ENCODE measurements at places on chromosomes 2 and 18.

- DNase-seq = no peak
These were observed 302.2 kb downstream of the CNTNAP5 start for GRCh38 chr2:124327303-124327702.

DNA sequence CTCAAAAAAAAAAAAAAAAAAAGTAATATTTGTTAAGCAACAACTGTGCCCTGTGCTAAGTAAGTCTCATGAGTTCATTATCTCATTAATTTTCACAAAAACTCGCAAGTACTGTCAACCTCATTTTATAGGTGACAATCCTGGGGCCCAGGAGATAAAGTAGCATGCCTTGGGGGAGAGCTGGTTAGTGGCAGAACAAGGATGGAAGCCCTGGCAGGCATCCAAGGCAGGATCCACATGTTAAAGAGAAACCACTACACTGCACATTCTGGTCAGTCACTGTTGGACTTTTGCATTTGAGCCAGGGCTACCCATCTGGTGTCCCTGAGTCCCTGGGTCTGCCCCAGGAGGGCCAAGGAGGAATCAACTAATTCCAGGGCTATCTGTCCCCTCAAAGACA lies 54.6 kb downstream of the ZFP36L2 start:
- no peak for DNase-seq

DNA sequence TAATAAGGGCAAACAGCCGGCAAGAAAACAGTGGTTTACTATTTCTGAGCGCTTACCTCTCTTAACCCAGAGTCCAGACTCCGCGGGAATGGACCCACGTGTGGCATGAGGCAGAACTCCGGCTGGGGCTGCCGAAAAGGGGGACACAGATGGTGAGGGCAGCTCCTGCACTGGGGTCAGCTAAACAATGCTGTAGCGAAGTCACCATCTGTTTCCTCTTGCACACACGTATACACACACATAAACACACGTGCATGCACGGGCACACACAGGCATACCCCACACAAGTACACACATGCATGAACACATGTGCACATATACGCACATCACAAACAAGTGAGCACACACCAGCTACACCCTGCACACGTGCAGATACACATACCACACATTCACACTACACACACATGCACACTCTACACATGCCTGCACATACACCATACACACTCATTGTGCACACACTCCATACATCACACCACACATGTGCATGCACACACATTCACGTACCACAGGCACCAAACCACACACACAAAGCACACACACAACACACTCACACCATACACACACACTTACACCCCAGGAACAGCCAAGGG lies 105.9 kb upstream of the ID2 start:
- no peak for DNase-seq

DNA sequence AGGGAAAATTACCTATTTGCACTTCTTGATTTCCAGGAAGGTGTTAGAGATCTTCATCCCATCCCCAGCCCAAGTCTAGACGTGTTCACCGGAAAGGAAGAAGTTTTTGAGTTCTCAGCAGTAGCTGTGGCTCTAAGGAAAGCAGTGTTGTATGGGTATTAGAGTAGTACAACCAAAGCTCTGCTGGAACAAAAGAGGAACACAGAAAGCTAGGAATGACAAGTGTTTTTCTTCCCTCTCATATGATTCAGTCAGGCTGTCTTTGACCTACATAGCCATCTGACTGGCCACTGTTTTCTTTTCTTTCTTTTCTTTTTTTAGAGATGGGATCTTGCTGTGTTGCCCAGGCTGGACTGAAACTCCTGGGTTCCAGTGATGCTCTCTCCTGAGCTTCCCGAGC lies 82.7 kb upstream of the SLC39A10 start:
- DNase-seq = no peak

DNA sequence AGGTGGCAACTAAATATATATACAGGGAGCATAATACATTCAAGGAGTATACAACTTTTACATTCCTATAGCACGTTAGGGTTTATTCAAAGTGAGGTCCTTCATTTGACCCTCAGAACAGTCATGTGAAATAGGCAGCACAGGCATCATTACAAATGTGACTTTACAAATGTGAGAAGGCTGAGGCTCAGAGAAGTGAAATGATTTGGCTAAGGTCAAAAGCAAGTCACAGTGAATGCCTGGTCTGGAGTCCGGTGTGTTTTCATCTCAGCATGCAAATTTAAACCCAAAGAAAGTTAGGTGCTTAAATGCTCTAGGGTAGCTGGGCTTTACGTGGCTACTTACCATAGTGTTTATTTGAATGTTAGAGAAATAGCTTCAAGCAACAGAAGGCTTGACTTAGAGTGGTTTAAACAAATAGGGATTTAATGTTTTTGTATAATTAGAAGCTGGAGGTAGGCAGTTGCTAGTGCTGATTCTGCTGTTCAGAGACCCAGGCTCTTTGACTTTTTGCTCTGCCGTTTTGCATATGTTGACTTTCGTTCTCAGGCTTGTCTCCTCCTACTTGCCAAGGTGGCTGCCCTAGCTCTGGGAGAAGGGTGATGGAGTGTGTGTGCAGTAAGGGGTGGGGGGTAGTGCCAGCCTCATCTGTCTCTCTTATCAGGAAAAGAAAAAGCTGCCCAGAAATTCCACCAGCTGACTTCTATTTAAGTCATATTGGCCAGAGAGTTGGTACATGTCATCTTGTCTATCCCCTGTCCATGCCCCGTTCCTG lies 89.2 kb downstream of the PLCL1 start:
- no peak for DNase-seq

- DNase-seq = peak; percentile 39
These were observed 25.3 kb upstream of the BZW1 start for GRCh38 chr2:200786423-200786822.

GRCh38 chr2:12110074-12110473 lies 363.6 kb downstream of the LPIN1 start:
- no peak for DNase-seq

GRCh38 chr2:8151888-8152287 lies 530.0 kb upstream of the ID2 start:
- DNase-seq = no peak

DNA sequence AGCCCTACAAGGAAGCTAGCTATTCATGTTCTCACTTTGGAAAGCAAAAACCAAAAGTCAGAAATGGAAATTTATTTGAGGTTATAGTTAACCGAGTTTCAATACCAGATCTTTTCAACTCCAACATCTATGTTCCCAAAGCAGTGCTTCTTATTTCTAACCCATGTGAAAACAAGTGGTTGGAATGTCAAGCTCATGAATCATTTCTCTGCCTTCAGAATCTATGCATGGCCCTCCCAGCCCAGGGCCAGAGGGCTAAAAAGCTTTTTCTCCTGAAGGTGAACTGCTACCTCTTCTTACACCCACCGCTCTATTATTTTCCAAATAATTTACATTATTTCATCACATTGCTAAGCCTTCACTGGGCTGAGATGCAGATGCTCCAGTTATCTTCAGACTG lies 158.4 kb downstream of the SP3 start:
- peak; percentile 30 for DNase-seq

DNA sequence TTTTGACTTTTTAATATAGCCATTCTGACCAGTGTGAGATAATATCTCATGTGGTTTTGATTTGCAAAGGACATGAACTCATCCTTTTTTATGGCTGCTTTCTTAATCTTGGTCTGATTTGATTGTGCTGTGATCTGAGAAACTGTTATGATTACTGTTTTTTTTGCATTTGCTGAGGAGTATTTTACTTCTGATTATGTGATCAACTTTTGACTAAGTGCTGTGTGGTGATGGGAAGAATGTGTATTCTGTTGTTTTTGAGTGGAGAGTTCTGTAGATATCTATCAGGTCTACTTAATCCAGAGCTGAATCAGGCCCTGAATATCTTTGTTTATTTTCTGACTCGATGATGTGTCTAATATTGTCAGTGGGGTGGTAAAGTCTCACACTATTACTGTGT lies 16.8 kb downstream of the SP140L start:
- DNase-seq = no peak

GRCh38 chr2:199148076-199148845 lies 309.5 kb downstream of the SATB2 start:
- DNase-seq = no peak

DNA sequence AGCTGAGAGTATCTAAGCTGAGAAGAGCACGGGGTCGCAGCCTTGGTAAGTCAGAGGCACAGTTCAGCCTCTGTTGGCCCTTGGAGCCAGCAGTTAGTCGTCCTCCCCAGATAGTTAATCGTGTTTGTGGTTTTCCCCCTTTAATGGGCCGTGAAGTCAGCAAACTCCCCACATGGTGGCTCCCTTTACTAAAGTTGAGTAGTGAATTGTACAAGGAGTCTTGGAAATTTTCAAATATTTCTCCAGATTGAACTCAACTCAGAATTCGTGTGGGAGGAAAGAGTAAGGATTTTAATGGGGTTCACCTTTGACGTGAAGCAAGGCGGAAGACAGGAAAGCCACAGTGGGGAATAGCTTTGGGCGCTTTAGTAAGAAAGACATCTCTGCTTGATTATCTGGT lies 2.4 kb upstream of the ADCYAP1 start:
- no peak for DNase-seq
